ENCODE measurements at places on chromosomes 1 and 21.
A peak's percentile ranks its signal among the peaks of the same experiment; 100 is the strongest.

DNA sequence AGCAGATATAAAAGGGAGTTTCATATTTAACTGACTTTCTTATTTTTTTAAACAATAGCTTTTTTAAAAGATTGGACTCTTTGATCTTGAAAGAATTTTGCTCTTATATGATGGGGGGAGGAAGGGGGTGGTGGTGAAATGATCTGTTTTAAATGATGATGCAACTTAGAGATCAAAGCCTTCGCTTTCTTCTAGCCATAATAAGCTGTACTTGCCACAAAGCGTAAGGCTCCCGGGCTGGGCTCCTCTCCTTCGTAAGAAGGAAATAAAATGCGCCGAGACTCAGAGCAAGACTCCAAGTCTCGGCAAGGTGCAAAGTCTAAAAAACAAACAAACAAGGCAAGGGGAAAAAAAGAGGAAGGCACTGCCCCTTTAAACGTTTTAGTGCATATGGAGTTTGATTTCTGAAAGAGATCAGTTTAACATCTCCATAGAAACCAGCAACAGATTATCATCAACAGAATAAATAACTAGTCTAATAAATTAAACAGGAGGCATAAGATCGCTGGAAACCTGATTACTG is 3.3 kb downstream of the CASZ1 start:
- no peak for DNase-seq

GRCh38 chr1:41764656-41765055 is 154.1 kb downstream of the HIVEP3 start:
- DNase-seq = no peak

DNA sequence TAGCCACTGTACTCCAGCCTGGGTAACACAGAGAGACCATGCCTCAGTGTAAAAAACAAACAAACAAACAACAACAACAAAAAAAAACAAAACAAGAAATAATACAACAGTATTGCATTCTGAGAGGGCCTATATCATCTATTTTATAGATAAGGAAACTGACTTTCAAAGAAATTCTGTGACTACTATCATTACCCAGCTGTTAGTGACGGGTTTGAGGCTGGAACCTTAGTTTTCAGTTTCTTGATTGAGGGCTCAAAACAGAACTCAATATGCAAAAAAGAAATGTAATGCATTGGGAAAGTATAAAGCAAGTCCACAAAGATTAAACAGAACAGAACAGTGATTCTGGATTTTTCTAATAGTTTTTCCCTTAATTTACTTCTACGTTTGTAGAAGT is 149.4 kb downstream of the NFIA start:
- DNase-seq = no peak

DNA sequence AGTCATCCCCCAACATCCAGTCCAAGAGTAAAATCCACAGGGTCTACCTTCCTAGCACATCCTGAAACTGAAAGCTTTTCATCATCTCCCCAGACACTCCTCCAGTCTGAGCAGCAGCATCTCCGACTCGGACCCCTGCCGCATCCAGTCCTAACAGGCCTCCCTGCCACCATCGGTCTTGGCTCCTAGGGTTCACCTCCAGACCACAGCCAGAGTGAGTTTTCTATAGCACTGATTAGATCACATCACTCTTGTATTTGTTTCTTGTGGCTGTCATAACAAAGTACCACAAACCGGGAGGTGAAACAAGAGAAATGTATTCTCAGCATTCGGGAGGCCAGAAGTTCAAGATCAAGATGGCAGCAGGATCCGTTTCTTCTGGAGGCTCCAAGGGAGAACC is 187.8 kb downstream of the TOMM20 start:
- no peak for DNase-seq

GRCh38 chr1:33626801-33627200 is 154.4 kb downstream of the ZSCAN20 start:
- no peak for DNase-seq

DNA sequence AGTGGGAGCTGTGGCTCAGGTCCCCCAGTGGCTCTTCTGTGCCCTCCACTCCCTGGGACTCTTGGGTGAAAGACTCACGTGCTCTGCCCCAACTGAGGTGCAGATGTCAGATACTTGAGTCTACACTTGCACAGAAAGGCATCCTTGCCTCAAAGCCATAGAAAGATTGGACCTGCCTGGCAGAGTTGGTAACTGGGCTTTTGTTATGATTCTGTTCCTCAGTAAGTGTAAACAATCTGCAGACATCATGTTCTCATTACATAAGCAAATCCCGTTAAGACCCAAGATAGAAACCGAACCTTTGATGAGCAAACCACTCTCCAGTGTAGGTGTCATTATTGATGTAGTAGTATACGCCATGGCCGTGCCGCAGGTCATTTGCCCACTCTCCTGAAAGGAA is 10.0 kb downstream of the RSPH1 start:
- no peak for DNase-seq

GRCh38 chr1:171948511-171948910 is 107.2 kb downstream of the DNM3 start:
- DNase-seq = no peak

- DNase-seq = no peak
These were observed 83.0 kb upstream of the IVNS1ABP start for GRCh38 chr1:185400052-185400451.

DNA sequence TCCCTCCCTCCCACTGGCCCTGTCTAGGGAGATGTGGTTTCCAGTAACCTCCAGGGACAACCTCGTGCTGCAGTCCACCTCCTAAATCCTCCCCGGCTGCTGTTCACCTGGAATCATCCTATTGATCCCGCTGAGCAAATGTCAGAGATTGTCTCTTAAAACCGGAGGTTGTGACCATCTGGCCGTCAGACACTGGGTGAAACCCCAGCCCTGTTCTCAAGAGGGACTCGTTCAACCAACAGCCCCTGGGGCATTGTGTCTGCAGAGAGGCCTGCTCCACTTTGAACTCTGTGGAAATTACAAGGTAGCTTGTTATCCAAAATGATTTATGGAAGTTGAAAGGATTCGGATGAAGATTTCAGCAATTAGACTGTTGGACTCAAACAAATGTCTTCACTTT is 498.0 kb downstream of the MATN1 start:
- no peak for DNase-seq

GRCh38 chr1:112021263-112021662 is 31.8 kb upstream of the KCND3 start:
- DNase-seq = no peak

- DNase-seq = no peak
These were observed 2.7 kb downstream of the TTLL7 start for GRCh38 chr1:83996191-83996590.

DNA sequence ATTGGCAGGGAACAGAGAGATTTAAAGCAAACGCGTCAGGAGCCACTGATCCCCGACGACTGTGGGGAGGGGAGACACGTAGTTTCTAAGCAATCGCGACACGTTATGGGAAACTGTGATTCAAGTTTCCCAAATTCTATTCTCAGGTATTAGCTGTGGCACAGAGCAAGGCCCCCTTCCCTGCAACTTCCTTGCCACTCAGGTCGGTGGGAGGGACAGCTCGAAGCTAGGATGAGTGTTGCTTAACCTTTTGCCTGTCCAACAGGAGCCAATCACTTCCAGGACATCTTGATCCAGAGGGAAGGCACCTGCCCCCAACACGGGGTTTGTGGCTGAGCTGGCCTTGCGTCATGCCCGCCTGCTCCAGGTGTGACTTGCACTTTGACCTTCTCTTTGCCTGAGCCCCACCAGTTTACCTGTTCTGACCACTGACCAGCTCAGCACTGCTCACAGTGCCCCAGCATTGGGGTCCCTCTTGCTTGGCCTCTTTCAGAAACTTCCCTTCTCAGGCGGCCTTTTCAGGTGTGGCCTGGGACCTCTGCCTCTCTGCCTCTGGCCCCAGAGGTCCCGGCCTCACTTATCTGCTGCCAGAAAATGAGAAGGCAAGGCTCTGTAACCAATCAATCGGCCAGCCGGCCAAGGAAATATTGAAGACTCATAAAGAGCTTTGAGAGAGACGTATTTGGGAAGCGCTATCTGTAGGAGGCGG is 24.6 kb downstream of the TEX35 start:
- no peak for DNase-seq

DNA sequence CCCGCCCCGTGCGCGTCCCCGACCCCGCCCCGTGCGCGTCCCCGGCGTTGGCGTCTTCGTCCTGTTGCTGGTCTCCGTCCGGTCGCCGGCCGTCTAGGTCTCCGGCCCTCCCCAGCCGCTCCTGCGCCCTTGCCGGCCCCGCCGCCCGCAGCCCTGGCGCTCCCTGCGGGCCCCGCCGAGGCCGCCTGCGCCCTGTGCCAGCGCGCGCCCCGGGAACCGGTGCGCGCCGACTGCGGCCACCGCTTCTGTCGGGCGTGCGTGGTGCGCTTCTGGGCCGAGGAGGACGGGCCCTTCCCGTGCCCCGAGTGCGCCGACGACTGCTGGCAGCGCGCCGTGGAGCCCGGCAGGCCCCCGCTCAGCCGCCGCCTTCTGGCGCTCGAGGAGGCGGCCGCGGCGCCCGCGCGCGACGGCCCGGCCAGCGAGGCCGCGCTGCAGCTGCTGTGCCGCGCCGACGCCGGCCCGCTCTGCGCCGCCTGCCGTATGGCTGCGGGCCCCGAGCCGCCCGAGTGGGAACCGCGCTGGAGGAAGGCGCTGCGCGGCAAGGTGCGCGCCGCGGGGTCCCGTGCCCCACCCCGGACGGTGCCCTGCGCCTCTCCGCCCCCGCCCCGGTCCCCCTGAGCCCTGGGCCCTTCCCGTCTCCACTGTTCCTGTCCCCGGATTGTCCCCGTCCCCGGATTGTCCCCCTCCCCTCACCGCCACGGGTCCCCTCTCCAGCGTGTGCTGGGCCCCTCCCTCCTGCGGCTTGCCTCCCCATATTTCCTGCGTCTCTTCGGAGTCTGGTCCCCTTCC is at the start of gene RNF187:
TSS of gene RNF187 (plus strand) at position 47 of the 789 bp plus-strand sequence.
- DNase-seq = peak; percentile 52

- DNase-seq = no peak
These were observed 272.7 kb downstream of the HHIPL2 start for GRCh38 chr1:222275001-222275728.
